ENCODE measurements at places on chromosomes 2 and 18.

- no peak for DNase-seq
Observed at GRCh38 chr18:41630232-41630886, 324.7 kb upstream of the PIK3C3 start.

DNA sequence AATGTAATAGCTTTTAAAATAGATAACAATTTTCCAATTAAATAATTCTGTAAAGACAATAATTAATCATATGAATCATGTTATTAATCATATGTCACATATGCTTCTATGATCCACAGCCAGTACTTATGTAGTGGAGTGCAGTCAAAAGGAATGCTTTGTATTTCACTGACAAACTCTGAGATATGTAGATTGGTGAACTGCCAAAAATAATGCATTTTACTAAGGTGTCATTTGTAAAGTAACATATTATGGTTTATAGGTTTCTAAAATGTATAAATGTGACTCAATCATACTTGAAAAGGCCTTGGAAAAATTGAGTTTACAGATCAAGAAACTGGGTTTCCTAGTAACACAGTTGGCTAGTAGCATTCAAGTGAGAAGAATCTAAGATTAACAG is 93.8 kb upstream of the KCNH7 start:
- no peak for DNase-seq

GRCh38 chr18:37845498-37845897 is 279.9 kb upstream of the CELF4 start:
- no peak for DNase-seq

GRCh38 chr2:105843476-105844374 is 99.0 kb downstream of the NCK2 start:
- no peak for DNase-seq

DNA sequence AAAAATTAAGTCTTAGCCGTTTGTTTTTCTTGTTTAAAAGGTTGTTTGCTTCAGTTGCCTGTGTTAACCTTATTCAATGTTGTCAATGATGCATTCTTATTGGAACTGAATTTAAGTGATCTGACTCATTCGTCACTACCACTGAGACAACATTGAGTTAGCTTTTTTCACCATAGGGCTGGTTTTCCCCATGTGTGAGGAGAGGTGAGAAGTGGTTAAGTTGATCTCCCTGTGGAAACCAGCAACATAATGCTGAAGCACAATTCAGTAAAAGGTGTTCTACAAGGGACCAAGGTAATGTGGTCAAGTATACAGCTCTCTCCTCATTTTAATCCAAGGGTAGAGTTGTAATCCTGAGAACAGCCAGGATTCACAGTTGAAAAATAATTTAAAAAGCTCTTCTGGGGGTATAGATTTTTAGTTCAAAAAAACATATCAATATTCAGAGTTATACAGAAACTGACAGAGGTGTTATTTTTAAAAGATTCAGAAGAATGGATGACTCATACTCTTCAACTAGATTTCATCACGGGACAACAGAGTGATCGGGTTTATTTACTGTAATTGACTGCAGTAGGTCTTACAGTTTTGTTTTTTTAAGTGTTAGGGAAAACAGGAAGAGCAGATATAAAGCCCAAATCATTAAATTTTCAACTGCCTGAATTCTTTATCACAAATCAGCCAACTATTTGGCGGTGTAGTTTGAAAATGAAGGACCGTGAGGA is 12.6 kb downstream of the NOP58 start:
- DNase-seq, result no peak

GRCh38 chr2:120943403-120944034 is 207.9 kb downstream of the GLI2 start:
- DNase-seq, result no peak

DNA sequence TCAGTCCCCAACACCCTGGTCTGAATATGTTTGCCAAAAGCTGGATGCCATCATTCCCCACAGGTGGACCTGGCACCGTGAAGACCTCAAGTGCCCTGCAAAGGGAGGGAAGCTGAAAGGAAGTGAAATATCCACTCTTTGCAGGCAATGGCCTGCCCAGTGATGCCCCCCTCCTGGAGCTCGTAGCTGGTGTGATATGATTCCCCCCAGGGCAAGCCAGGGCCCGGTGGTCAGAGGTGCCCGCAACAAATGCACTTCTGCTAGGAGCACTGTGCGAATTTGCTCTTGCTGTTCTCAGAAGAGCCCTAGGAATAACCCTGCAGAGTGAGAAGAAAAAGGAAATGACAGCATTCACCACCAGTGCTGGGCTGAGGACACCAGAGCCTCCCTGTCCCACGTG is 247.4 kb downstream of the KLHL29 start:
- no peak for DNase-seq

- DNase-seq, result no peak
Observed at GRCh38 chr2:23347471-23348092, 37.4 kb upstream of the KLHL29 start.

GRCh38 chr2:230694241-230694640 is 18.4 kb upstream of the CAB39 start:
- no peak for DNase-seq

DNA sequence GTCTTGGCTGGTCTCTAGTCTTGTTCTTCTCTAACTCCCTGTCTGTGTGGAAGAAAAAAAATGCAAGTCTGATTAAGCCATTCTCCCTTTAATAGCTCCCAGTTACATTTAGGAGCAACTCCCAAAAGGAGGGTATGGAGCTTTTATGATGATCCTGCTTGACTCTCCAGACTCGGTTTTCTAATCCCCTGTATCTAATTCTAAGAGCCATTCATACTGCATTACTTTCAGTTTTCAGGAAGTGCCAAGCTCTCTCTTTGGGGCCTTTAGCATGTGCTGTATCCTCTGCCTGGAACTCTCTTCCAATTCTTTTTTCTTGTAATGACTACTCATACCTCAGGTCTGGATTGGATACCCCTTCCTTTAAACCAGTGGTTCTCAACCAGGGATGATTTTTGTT is 219.7 kb upstream of the SPRED2 start:
- no peak for DNase-seq

GRCh38 chr2:100113990-100114433 is 28.4 kb downstream of the AFF3 start:
- DNase-seq, result no peak

DNA sequence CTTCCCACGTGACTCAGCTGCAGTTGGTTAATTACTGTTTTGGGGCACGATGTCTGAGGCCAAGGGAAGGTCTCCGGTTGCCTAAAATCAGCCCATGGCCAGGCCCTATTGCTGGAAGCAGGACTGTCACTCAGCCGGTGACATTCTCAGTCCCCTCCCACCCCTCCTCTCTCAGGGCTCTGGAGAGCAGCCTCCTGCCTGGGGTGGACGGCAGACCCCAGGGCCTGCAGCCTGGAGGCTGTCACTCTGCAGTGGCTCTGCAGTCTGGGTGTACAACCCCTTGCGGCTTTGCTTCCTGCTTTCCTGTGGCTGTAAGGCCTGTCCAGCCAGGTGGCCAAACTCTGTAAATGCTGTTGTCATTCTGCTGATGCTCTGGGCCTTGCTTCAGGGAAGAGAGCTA is 32.8 kb downstream of the ZBTB7C start:
- no peak for DNase-seq

- no peak for DNase-seq
Observed at GRCh38 chr18:54388203-54389142, 30.8 kb downstream of the C18orf54 start.

DNA sequence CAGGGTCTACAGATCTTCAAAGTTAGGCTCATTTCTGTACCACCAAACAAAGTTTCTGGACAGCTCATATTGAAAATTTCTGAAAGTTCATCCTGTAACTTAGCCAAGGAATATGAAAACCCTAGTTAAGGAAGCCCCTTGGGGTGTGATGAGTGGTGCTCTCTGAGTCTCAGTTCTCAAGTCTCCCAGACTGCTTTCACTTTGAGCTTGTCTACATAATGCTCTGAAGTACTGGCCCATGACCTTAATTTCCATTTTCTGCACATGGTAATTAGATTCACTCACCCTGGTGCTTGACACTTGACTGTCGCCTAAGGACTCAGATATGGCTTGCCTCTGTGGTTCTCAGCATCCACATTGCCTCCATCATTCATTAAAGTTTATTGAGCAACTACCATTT is 51.7 kb upstream of the SATB2 start:
- DNase-seq, result no peak

- peak; percentile 43 for DNase-seq
Observed at GRCh38 chr2:238321467-238321866, 1.1 kb downstream of the TRAF3IP1 start.

- peak; percentile 88 for DNase-seq
Observed at GRCh38 chr2:85728883-85729824, 24.6 kb upstream of the ATOH8 start.

GRCh38 chr2:123500988-123501387 is 524.1 kb upstream of the CNTNAP5 start:
- DNase-seq, result no peak

GRCh38 chr2:134457353-134457752 is 203.5 kb downstream of the MGAT5 start:
- DNase-seq, result no peak

- DNase-seq, result peak; percentile 94
Observed at GRCh38 chr18:47748847-47749599, 181.4 kb downstream of the SMAD2 start.

GRCh38 chr2:5537180-5537688 is 154.9 kb upstream of the SOX11 start:
- no peak for DNase-seq

DNA sequence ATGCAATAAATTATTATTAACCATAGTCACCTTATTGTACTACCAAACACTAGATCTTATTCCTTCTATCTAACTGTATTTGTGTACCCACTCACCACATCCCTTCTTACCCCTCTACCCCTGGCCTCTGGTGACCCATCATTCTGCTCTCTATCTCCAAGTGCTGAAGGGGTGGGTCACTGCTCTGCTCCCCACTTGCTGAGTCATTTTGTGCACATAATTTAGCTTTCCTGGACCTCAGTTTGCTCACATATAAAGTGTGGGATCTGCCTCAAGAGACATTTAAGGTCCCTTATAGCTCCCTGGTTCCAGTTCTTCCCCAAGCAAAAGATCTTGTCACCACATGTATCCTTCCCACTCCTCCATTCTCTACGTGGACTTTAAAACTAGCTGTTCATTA is 169.4 kb downstream of the ZNF385B start:
- no peak for DNase-seq

GRCh38 chr2:67892339-67892846 is 170.4 kb downstream of the C1D start:
- no peak for DNase-seq

GRCh38 chr2:25266399-25266798 is 75.3 kb downstream of the DNMT3A start:
- DNase-seq, result no peak

GRCh38 chr2:221389904-221390303 is 182.2 kb downstream of the EPHA4 start:
- no peak for DNase-seq

DNA sequence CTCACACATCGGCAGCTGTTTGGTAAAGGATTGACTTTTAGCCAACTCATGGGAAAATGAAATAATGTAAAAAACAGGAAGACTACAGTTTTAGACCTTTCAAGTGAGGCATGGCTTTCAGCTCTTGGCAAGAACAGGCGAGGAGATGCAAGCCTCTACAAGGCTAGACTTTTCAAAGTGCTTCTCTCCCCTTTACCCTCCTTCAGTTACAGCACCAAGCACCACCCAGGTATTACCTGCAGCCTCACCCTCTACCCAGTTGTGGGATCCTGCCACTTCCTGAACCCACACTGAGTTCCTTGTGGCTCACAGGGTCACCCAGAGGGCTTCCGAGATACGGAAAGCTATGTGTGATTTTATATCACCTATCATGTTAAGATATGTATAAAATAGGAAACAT is 14.7 kb downstream of the UGT1A10 start:
- DNase-seq, result no peak

- DNase-seq, result no peak
Observed at GRCh38 chr18:4450065-4450658, 4.9 kb downstream of the DLGAP1 start.

- DNase-seq, result no peak
Observed at GRCh38 chr2:164023896-164024295, 288.1 kb upstream of the FIGN start.

DNA sequence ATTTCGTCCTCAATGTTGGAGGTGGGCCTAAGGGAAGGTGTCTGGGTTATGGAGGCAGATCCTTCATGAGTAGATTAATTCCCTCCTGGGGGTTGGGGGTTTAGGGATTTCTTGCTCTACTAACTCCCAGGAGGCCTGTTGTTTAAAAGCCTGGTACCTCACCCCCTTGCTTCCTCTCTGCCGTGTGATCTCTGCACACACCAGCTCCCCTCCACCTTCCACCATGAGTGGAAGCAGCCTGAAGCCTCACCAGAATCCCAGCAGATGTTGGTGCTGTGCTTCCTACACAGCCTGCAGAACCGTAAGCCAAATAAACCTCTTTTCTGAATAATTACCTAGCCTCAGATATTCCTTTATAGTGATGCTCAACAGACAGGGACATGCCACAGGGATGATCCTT is 141.5 kb downstream of the ZNF516 start:
- DNase-seq, result no peak

- DNase-seq, result no peak
Observed at GRCh38 chr2:163580757-163581156, 155.1 kb downstream of the FIGN start.

DNA sequence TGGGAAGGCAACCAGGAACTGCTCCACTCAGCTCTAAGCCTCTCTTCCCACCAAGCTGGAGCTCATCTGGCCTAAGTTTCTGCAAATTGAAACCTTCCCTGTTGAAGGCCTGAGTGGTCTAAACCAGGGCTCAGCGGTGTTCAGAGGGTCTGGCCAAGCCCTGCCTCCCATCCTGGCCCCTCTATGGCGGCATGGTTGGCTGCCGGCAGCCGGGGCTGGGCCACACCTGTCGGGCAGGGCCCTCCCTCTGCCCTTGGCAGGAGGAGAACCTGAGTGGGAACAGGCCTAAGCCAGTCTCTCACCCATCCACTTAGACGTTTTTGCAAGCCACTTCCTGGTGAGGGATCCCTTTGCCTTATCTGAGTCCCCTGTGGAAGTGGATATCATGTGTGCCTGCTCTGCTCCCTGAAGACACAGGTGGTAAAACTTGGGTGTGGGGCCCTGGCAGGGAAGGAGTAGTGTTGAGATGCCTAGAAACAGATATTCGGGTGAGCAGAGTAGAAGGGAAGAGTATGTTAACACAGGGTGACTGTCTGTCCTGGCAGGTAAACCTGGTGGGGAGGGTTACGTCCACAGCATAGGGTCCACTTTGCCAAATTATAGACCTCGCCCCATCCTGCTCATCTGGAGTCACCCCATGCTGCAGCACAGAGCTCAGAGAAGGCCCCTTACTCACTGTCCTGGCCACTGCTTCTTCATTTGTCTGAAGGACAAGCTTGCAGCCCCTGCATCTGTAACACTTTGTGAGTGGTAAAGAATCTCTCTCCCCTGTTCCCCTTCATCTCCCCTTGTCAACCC is 63.0 kb upstream of the SIX2 start:
- DNase-seq, result no peak

DNA sequence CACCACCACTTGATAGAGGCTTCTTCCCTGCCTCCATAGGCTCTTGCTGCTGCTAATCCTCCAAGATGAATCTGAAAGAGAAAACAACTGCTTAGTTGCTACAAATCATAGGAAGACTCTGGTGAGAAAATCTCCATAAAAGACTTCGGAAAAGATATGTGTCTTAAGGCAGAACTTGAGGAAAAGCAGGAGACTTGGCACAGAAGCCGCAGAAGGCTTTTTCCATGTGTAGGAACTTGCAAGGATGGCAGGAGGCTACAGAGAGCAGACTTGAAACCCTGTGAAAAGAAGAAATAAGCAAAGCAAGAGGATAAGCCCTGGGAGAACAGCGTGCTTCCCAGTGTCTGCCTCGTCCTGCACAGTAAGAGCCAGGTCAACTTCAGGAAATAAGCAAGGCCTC is 128.2 kb upstream of the NDUFV2 start:
- no peak for DNase-seq

GRCh38 chr2:151395509-151396374 is 14.0 kb upstream of the RIF1 start:
- no peak for DNase-seq

Data from activated effector memory CD4-positive, alpha-beta T cell treated with anti-CD3 and anti-CD28 coated beads, Interleukin-2, amount 50 U/mL, for 16 hours (primary cell).